ENCODE measurements at places on chromosomes 3 and 15. TPM values are rescaled to one million over a fixed set of nuclear protein-coding genes. Genes with fewer than 3 reads are reported as not detected.
A peak's percentile ranks its signal among the peaks of the same experiment; 100 is the strongest.

GRCh38 chr15:73821181-73821580 lies 52.2 kb upstream of the TBC1D21 start:
- H3K36me3 ChIP-seq = no peaks in the 10 kb centered on the region
- H3K27me3 ChIP-seq = peaks cover 7% of the 10 kb centered on the region
- H3K4me3 ChIP-seq = no peak overlapping the region
- H3K27ac ChIP-seq = no peak overlapping the region
- no peak for DNase-seq
- H3K4me1 ChIP-seq = no peaks in the 10 kb centered on the region

- peaks cover 20% of the 10 kb centered on the region for H3K27me3 ChIP-seq
- no peaks in the 10 kb centered on the region for H3K36me3 ChIP-seq
- H3K27ac ChIP-seq = no peak overlapping the region
- H3K4me1 ChIP-seq = no peaks in the 10 kb centered on the region
- H3K4me3 ChIP-seq = no peak overlapping the region
- DNase-seq = no peak
These were observed 265.4 kb downstream of the VPS13C start for GRCh38 chr15:61794881-61795280.

GRCh38 chr3:7978087-7978422 lies 523.6 kb upstream of the LMCD1 start:
- DNase-seq = no peak
- no peaks in the 10 kb centered on the region for H3K4me1 ChIP-seq
- H3K27me3 ChIP-seq = no peaks in the 10 kb centered on the region
- no peak overlapping the region for H3K27ac ChIP-seq
- H3K4me3 ChIP-seq = no peak overlapping the region

- H3K27me3 ChIP-seq = peaks cover 5% of the 10 kb centered on the region
- no peaks in the 10 kb centered on the region for H3K36me3 ChIP-seq
- no peak overlapping the region for H3K4me3 ChIP-seq
- H3K4me1 ChIP-seq = peaks cover 5% of the 10 kb centered on the region
These were observed 43.8 kb upstream of the RAB6B start for GRCh38 chr3:133939463-133939835.

DNA sequence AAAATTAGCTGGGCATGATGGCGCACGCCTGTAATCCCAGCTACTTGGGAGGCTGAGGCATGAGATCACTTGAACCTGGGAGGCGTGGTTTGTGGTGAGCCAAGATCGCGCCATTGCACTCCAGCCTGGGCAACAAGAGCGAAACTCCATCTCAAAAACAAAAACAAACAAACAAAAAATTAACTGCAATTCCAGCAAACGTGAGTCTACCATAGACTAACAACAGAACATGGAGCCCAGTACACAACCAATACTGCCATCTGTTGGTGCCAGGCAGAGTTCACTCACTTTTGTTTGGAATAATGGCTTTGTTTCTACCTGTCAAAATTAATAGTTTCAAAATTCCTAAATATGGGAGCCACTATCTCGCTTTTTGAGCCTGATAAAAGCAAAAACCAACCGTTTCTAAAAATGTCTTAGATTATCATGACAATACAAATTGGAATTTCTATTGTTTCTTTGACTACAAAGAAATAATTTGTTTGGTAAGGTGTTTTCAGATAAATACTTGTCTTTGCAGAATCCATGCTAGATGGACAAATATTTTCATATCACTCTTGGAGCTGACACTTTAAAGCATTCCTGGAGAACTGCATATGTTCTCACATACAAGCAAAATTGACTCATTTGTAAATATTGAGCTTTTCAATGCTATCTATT lies 45.0 kb downstream of the GPR176 start:
- H3K27me3 ChIP-seq = peaks cover 3% of the 10 kb centered on the region
- H3K4me1 ChIP-seq = no peaks in the 10 kb centered on the region
- no peak overlapping the region for H3K27ac ChIP-seq
- H3K36me3 ChIP-seq = no peaks in the 10 kb centered on the region

DNA sequence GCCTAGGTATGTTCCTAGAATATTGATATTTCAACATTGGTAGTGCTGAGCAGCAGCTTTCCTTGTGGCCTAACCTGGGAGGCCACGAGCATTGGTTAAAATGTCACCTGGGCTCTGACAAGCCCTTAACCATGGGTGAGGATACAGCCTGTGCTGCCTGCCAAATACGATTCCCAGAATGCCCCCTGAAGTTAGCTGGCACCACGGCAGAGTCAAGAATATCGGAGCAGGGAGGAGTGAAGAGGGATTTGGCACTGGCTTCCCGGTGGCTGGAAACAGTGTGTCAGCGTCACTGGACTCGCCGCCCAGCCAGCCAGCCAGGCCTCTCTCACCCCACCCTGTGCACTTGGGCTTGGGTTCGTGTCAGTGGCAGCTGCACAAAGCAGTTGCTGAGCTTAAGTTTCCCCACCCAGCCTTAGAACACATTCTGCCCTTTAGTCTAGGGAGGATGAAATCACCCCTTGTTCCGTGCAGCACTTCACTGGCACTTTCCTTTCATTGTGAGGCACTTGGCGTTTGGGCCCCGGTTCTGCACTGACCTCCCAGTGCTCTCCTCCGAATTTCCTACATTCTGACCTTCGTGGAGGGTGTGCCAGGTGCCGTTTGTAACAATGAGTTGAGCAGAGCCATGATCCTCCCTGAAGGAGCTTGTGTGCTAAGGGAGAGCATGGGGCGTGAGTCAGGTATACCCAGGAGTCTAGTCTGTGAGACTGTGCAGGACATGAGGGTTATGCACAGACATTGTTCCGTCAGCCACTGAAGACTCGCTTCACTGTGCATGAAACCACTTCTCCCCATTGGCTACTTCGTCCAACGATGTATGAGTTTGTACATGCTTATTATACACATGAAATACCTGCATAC lies 152.8 kb upstream of the BHLHE40 start:
- peak overlapping the region; percentile 68 for H3K4me3 ChIP-seq
- H3K27ac ChIP-seq = peak overlapping the region; percentile 100
- peaks cover 85% of the 10 kb centered on the region for H3K36me3 ChIP-seq
- H3K4me1 ChIP-seq = peaks cover 95% of the 10 kb centered on the region
- DNase-seq = no peak

DNA sequence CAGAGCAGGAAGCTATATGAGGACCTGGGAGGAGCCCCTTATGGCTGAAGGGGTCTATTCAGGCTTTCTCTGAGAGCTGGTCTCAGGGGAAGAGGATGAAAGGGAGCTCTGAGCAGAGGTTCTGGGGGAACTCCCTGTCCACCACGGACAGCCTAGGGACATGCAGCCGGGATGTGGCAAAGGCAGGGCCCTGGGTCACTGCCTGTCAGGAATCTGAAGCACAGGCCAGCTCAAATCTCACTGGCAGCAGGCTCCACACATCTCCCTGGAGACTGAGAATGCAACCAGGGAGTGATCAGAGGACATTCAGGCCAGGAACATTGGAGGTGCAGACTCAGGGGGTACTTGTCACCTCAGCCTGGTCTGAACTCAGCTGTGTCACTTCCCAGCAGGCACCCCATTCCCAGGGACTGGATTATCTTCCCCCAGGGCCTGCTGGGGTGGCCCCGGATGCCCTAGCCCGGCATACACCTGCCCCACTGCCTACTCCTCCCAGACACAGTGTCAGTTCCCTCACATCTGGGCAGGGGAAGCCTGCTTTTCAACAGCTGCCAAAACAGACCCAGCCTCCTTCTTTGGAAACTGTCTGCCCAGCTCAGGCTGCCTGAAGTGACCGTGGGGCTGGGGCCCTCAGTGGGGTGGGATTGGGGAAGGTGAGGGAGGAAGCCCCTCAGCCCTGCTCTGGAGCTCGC lies 18.3 kb upstream of the SEMA3F start:
- H3K27ac ChIP-seq = no peak overlapping the region
- H3K27me3 ChIP-seq = no peaks in the 10 kb centered on the region
- no peak for DNase-seq
- H3K4me3 ChIP-seq = no peak overlapping the region

DNA sequence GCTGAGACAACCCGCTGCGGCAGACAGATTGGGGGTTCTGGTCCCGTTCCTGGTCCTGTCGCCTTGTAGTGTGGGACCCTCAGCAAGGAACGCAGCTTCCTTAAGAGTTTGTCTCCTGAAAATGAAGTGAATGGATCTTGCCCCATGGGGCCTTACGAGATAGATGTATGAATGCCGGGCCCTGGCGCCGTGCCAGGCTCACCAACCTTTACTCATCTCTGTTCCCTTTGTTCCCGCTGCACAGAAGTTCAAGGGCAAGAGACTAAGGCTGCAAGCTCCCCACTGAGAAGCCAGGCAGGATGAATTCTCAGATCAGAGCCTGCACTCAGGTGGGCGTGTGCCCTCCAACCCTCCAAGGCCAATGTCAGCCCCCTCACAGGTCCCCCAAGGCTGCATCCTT lies 162.7 kb upstream of the IQSEC1 start:
- DNase-seq = peak; percentile 14
- no peak overlapping the region for H3K4me3 ChIP-seq
- H3K27ac ChIP-seq = no peak overlapping the region
- no peaks in the 10 kb centered on the region for H3K36me3 ChIP-seq
- peaks cover 4% of the 10 kb centered on the region for H3K27me3 ChIP-seq
- peaks cover 24% of the 10 kb centered on the region for H3K4me1 ChIP-seq

The MESP2 gene
- total RNA-seq = not detected

The GRIP2 gene
- total RNA-seq = not detected

The GHRL gene
- not detected for total RNA-seq

The PIF1 gene
- total RNA-seq = 50.0 TPM

The LINGO1 gene
- not detected for total RNA-seq

The GOLGA8T gene
- not detected for total RNA-seq

All from activated CD8-positive, alpha-beta T cell treated with anti-CD3 and anti-CD28 coated beads for 36 hours (primary cell).